Activated CD4-positive, alpha-beta T cell treated with anti-CD3 and anti-CD28 coated beads, Interleukin-2, amount 10 ng/mL, durations not matched to agents 7 days and 5 days (primary cell): ENCODE measurements at places on chromosomes 7 and 10.

DNA sequence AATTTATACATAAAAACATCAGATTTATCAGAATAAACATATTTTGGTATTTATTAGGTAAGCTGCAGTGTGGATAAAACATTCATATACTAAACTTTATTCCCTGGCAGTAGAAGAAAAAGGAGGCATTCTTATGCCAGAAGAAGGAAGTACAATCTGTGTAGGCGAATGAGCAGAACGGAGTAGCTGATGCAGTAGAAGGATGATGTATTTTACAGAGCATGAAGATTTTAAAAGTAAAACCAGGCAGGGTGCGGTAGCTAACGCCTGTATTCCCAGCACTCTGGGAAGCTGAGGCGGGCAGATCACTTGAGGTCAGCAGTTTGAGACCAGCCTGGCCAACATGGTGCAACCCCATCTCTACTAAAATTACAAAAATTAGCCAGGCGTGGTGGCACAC lies 294.9 kb upstream of the MKLN1 start:
- no peak overlapping the region for H3K27ac ChIP-seq
- H3K4me3 ChIP-seq, result no peak overlapping the region

DNA sequence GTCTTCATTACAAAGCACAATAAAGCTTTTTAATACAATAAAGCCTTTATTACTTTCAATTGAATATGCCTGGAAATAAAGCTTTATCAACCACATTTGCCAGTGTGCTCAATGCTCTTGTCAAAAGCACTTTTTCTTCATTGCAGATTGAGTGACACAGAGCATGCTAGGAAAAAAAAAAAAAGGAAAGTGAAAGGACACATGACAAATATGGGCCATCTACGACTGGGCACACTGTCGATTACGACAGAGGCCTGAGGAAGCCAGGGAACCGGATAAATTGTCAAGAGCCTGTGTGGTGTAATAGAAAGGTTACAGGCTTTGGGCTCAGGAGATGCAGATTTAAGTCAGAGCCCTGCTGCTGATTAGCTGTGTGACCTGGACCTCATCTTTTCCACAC lies 84.8 kb upstream of the LRGUK start:
- no peaks in the 10 kb centered on the region for H3K27me3 ChIP-seq
- DNase-seq, result no peak
- H3K4me1 ChIP-seq, result no peaks in the 10 kb centered on the region
- H3K4me3 ChIP-seq, result no peak overlapping the region

DNA sequence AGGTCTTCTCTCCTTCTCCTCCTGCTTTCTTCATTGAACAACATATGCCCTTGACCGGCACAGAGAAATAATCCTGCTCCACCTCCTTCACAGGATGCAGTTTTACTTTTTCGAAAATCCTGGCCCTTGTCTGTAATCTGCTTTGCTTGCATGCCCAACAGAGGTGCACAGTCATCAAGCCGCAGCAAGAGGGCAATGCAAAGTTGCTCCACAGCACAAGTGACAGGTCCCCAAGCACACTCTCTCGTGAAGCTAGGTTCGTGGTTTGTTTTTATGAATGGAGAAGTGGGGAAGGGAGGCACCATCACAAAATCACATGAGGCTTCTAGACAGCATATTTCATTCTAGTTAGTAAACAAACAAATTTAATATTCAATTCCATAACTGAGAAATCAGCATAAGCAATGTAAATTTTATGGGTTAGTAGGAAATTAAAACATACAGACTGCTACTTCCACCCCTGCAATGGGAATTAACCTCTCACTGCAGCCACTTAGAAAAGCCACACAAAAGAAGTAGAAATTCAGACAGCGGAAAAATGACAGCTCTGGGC lies 178.8 kb downstream of the TPK1 start:
- no peak overlapping the region for H3K4me3 ChIP-seq
- H3K36me3 ChIP-seq, result no peaks in the 10 kb centered on the region
- peaks cover 4% of the 10 kb centered on the region for H3K4me1 ChIP-seq
- no peak overlapping the region for H3K27ac ChIP-seq
- DNase-seq, result no peak

- no peak overlapping the region for H3K4me3 ChIP-seq
- peaks cover 8% of the 10 kb centered on the region for H3K27me3 ChIP-seq
- no peak overlapping the region for H3K27ac ChIP-seq
- H3K4me1 ChIP-seq, result peaks cover 6% of the 10 kb centered on the region
- H3K36me3 ChIP-seq, result no peaks in the 10 kb centered on the region
Measured at GRCh38 chr10:62735464-62736167, 68.9 kb upstream of the ADO start.

- H3K4me3 ChIP-seq, result no peak overlapping the region
- DNase-seq, result peak; percentile 36
- no peaks in the 10 kb centered on the region for H3K27me3 ChIP-seq
- H3K27ac ChIP-seq, result peak overlapping the region; percentile 14
- peaks cover 14% of the 10 kb centered on the region for H3K36me3 ChIP-seq
Measured at GRCh38 chr10:5434017-5434753, 21.8 kb downstream of the NET1 start.

GRCh38 chr7:136347488-136347887 lies 370.3 kb upstream of the MTPN start:
- H3K4me3 ChIP-seq, result no peak overlapping the region
- H3K27me3 ChIP-seq, result no peaks in the 10 kb centered on the region
- no peaks in the 10 kb centered on the region for H3K36me3 ChIP-seq

GRCh38 chr7:36652431-36652830 lies 71.9 kb downstream of the AOAH start:
- H3K4me3 ChIP-seq, result no peak overlapping the region
- H3K4me1 ChIP-seq, result peaks cover 24% of the 10 kb centered on the region
- no peak overlapping the region for H3K27ac ChIP-seq
- no peaks in the 10 kb centered on the region for H3K27me3 ChIP-seq

DNA sequence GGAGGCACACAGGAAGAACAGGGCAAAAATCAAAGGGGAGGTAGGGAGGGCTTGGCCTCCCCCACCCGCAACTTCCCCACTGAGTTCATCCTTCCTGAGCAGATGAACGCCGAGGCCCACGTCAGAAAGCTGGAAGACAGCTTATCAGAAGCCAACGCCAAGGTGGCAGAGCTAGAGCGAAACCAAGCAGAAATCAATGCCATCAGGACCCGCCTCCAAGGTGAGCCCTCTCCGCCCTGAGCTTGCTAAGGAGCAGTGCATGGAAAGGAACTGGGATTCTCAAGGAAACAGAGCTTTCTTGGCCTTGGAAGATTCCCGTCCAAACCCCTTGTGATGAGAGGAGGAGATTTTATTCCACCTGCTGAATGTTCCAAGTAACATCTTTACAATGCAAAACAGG lies 16.5 kb downstream of the MYH16 start:
- H3K4me1 ChIP-seq, result no peaks in the 10 kb centered on the region
- H3K36me3 ChIP-seq, result no peaks in the 10 kb centered on the region
- DNase-seq, result no peak
- H3K27ac ChIP-seq, result no peak overlapping the region

- H3K27ac ChIP-seq, result peak overlapping the region; percentile 96
- H3K4me1 ChIP-seq, result peaks cover 95% of the 10 kb centered on the region
- peaks cover 91% of the 10 kb centered on the region for H3K36me3 ChIP-seq
- no peak for DNase-seq
- no peaks in the 10 kb centered on the region for H3K27me3 ChIP-seq
- H3K4me3 ChIP-seq, result peak overlapping the region; percentile 41
Measured at GRCh38 chr7:50356212-50356944, 51.9 kb downstream of the IKZF1 start.
